ENCODE measurements at places on chromosomes 1 and 21.

DNA sequence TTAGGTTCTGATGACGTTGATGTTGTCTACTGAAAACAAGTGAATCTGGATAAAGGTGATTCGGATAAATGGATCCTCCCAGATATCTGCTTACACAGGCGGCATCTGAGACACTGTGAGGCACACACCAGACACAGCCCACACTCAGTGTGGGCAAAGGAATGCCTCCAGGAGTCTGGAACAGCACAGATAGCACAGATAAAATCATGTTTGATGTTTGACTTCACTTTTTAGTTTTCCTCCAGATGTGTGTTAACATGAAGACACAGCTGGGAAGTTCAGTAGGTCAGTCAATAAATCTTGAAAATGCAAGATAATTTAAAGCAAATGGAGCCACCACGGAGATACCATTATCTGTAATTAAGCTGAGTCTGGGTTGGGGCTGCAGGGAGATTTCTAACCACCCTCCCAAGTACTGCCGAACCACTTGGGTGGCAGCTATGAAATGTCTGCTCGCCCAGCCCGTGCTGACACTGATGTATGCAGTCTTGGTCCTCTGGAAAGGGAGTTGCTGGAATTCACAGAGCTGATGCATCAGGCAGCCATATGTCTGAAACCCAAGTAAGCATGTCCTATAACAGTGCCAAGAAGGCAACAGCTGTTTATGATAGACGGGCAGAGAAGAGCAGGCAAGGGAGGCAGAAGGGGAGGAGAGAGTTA is 11.7 kb downstream of the CAPN9 start:
- DNase-seq: no peak

DNA sequence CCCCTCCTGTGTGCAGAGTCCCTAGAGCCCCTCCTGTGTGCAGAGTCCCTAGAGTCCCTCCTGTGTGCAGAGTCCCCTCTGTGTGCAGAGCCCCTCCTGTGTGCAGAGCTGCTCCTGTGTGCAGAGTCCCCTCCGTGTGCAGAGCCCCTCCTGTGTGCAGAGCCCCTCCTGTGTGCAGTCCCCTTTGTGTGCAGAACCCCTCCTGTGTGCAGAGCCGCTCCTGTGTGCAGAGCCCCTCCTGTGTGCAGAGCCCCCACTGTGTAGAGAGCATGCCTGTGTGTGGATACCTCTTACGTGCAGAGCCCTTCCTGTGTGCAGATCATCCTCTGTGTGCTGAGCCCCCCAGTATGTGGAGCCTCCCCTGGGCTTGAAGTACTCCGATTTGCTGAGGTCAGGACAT is 8.3 kb upstream of the HES5 start:
- DNase-seq: no peak

DNA sequence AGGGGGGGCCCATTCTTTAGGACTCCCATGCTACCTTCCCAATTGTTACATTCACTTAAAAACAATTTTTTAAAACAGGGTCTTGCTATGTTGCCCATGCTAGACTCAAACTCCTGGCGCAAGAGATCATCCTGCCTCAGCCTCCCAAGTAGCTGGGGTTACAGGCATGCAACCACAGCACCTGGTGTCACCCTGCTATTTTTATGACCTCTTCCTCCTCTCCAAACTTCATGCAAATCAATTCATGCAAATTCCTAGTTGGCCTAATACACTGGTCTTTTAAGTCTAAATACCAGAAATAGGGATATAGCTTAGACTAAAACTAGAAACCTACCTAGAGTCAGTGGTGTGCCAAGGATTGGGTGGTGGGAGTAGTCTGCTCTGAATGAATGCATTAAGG is 30.1 kb downstream of the CDKN2C start:
- no peak for DNase-seq

- no peak for DNase-seq
These were observed 28.0 kb downstream of the MACO1 start for GRCh38 chr1:25458541-25459298.

GRCh38 chr1:114002492-114003239 is 23.4 kb downstream of the OLFML3 start:
- DNase-seq: peak; percentile 66

GRCh38 chr1:56821462-56821797 is 2.2 kb upstream of the FYB2 start:
- no peak for DNase-seq

DNA sequence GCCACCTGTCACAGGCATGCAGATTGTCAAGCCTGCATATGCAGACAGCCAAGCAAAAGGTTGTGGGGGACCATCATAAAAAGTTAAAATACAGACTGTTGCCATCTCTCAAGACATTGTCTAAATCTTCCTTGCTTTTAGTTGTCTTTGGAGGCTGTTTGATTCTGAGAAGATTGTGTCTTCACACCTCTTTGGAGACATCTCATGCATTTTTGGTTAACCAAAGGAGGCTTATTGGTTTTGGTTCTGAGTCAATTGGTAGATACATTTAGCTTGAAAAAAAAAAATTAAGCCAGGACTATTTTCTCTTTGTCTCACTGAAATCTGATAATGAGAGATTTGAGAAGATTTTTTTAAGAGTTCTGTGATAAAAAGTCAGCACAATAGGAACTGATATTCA is 217.6 kb downstream of the LYPLAL1 start:
- no peak for DNase-seq

DNA sequence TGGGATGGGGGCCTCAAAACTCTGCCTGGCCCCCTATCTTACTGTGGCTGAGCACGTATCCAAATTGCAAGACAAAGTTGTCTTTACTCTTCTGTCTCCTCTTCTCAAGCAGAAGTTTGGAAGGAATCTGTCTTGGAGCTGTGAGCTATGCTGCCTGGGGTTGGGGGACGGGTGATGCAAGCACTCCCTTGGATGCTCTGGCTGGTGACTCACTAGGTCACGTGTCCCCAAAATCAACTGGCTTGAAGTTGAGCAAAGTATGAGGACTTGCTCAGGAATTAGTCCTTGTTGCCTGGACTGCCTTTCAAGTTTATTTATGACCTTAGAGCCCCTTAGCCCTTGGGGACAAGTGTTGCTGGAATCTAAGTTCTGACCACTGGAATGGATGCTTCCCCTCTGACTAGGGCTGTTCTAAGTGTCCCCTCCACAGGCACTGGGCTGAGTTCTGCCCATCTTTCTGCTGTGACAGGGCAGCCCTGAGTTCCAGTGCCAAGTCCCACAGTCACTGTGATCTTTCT is 269.5 kb downstream of the HHAT start:
- peak; percentile 86 for DNase-seq

- no peak for DNase-seq
These were observed 52.3 kb downstream of the PDE4B start for GRCh38 chr1:65844821-65845534.

DNA sequence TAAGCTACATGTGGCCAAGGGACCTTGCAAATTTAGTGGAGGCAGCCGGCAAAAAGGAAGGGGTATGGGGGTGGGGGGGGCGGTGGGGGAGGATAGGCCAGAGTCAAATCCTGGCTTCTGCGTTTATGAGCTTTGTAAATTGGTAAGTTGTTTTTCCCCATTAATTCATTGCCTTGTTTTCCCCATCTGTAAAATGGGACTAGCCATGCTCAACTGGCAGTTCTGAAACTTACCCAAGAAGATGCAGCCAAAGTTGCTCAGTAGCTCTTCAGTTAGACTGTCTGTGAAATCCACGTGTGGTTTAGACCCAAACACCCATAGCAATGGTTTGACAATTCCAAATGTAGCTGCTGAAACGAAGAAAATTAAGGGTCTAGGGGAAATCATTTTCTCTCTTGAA is 52.3 kb upstream of the FAM89A start:
- no peak for DNase-seq

GRCh38 chr1:88726697-88727096 is 42.6 kb downstream of the PKN2 start:
- no peak for DNase-seq

GRCh38 chr1:2194898-2195673 is 514 bp upstream of the FAAP20 start:
- DNase-seq: peak; percentile 93

DNA sequence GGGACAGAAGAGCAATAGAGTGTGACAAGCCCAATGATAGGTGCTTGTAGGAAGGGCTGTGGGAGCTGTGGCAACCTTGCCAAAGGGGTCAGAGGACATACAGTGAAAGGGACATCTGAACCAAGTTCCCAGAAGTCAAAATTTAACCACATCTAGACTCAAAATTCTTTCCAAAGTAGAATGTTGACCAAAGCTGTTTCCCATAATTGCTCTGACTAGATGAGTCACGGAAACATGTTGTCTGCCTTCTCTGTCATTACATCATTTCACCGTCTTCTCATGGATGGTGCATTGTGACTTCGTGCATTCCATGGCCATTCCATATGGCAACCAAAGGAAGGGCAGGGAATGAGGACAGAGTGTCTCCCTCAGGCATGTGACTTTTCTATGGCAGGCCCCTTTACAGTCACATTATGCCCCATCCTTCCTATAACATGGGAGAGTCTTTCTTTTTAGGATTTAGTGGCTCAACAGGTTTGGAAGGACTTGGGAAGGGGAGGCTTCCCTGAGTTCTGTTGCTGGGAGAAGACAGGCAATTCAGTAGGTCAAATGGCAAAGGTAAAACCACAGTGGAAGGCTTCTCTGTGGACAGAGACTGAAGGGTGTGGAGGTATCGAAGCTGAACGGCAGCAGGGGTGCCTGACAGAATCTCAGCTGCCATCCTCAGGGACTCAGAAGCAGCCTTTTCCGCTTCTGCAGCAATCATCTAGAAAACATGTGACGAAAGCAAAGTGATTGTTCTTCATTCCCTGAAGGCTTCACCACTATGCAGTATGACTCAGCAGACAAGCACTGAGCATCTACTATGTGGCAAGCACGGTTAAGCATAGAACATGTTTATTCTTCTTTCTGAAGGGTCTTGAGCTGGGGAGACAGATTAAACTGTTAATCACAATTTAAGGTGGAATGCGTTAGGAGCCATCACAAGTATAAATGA is 24.7 kb downstream of the NPHS2 start:
- DNase-seq: peak; percentile 30

DNA sequence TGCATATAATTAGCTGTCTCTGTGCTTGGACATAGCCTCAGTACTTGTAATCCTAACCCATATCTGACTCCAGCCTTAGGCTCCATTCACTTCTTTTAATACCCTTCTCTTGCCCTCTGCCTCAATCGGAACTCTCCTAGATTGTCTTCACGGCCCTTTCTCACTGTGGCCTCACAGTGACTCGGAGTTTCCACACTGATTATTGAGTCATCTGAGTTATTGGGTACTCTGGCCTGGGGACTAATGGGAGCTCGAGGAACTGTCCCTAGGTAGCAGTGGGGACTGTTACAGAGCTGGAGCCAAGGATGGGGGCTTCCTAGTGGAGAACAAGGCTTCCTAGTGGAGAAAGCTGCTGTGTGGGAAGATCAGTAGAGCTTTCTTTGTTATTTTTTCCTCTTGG is 17.0 kb downstream of the TRAF5 start:
- no peak for DNase-seq

GRCh38 chr1:150236614-150237100 is 745 bp upstream of the ANP32E start:
- DNase-seq: no peak

GRCh38 chr1:234316937-234317336 is 56.3 kb upstream of the COA6 start:
- DNase-seq: no peak

GRCh38 chr1:111938123-111938522 is 51.3 kb downstream of the KCND3 start:
- DNase-seq: no peak

DNA sequence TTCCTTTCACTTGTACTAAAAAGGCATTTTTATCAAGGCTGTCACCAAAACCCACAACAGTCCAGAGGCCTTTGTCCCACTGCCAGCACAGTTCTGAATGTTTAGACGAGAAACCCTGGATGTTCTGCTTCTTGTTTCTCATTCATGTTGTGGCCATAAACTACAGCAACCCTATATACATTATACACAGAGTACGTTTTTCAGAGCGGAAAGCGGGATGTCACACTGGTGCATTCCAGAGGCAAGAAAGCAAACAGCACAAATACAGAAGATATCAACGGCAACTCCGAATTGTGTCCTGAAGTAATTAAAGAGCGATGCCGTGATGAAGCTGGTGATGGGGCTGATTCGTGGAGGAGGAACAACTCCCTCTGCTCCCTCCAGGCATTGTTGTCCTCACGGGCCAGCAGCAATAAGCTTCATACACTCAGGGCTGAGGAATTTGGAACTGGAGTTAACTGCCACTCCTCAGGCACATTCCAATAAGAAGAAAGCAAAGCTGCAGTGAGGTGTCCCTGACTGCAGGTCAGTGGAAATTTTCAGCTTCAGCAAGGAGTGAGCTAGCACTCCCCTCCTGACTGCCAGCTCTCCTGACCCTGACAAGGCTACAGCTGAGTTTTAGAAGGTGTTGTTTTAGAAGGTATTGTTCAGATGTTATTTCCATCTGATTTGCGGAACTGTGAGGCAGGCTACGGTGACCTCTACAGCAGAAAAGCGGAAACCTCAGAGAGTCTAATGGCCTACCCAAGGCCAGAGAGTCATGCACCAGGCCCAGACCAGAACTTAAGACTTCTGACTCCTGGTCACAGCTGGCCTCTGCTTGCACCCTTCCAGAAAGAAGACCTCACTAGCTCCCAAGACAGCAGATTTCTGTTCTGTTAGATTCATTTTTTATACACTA is 149.0 kb downstream of the TGFBR3 start:
- DNase-seq: peak; percentile 94

DNA sequence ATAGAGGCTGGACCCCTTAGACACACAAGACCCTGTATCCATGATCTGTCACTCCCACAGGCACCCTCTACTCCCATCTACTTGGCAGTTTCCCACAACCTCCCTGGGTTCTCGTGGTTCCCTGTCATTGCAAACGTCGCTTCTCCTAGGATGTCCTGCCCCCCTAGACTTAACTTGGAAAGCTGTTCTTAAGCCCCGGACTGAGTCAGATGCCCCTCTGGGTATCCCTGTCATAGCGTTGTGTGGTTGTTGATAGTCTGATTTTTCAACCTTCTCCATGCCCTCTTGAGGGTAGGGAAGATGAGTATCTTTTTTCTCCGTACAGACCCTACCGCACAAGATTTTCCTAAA is 11.8 kb downstream of the RCC1 start:
- DNase-seq: peak; percentile 54

- no peak for DNase-seq
These were observed 36.8 kb upstream of the DUSP10 start for GRCh38 chr1:221778535-221779142.

- peak; percentile 39 for DNase-seq
These were observed 76.3 kb downstream of the MORN1 start for GRCh38 chr1:2314803-2315673.

DNA sequence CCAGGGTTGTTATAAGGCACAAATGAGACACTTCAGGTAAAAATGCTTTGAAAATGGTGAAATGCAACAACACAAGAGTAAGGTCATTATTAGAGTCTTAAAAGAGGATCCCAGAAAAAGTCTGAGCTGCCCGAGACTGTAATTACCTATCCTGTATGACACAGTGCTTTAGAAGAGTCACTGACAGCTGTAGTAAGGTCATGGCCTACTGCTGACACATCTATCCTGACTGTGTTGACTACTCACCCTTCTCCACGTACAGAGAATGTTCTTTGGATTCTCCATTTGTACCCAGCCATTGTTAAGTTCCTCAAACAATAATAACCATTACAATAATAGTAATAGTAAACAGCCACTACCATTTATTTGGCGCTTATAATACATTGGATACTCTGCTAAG is 104.4 kb downstream of the CACHD1 start:
- no peak for DNase-seq

- DNase-seq: no peak
These were observed 64.4 kb upstream of the BARHL2 start for GRCh38 chr1:90781534-90781933.

- no peak for DNase-seq
These were observed 19.8 kb downstream of the MAP1LC3C start for GRCh38 chr1:241979071-241979470.
